ENCODE measurements at places on chromosomes 3 and 15.

GRCh38 chr3:112424394-112424793, 74.9 kb downstream of the BTLA start:
- DNase-seq: no peak

- no peak for DNase-seq
Observed at GRCh38 chr3:7876741-7877297, 624.8 kb upstream of the LMCD1 start.

- no peak for DNase-seq
Observed at GRCh38 chr3:121883507-121883906, 10.7 kb upstream of the SLC15A2 start.

DNA sequence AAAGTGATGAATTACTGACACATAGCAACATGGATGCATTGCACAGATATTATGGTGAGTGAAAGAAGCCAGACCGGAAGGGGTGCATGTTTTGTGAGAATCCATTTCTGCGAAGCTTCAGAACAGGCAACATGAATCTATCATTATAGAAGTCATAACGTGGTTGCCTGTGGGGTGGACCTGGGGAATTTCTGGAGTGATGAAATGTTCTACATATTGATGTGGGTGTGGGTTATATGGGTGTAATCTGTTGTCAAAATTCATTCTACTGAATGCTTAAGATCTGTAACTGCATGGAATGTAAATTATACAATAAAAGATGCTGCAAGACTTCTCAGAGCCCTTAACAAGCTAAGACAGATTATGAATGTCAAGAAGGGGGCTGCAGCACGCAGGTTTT, 25.2 kb upstream of the TSPAN3 start:
- no peak for DNase-seq

DNA sequence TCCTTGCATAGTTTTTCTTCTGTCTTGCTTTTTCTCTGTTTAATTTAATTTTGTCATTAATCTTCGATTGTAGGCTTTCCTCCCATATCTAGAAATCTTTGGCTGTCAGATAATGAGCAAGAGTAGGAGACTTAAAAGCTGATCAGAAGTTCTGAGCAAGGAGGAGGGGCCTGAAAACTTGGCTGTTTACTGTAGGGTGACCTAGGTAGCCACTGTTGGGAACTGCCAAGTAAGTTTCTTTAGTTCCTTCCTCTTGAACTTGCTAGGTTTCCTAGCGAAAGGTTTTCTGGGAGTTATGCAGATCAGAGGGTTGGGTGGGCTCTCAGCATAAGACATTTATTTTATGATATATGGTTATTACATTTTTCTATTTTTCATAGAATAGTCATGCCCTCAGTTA, 14.5 kb downstream of the ALPK3 start:
- no peak for DNase-seq

DNA sequence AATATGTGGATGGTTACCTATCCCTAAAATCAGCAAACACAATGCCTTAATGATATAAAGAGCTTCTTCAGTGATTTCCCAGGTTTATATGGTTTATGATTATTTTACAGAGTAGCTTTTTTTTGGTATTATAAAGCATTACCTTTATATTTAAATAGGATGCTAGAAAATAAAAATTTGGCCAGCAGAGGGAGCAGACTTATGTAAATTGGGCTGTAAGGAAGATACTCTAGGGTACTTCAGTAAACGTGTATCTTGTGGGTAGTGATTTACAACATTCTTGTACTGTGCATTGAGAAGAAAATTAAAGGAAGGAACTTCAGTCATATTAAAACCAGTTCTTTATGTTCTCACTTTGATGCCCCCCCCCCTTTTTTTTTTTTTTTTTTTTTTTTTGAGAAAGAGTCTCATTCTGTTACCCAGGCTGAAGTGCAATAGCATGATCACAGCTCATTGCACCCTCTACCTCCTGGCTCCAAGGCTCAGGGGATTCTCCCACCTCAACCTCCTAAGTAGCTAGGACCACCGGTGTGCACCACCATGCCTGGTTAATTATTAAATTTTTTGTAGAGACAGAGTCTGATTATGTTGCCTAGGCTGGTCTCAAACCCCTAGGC, 167.9 kb downstream of the BBX start:
- peak; percentile 26 for DNase-seq

DNA sequence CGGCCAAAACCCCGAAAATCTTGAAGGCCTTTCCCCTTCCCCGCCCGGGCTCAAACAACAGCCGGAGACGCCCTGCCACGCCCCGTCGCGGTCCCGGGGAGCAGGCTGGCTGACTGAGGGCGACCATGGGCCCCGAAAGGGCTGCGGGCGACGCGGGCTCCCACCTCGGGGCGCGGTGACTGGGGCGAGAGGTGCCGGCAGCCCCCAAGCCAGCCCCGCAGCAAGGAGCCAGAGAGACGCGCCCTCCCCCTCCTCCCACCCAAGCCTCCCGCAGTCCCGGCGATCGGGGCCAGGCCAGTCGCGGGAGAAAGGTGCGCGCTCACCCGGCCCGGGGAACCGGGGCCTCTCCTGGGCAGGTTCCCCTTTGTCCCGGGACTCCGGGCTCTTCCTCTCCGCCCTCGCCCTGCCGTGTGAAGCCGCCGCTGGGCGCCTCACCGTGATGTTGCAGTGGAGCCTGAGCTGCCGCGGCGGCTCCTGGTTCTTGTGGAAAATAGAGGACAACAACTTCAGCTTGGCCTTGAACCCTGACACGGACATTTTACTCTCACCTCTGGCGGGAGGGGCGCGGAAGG, 30.6 kb upstream of the ZSCAN2 start:
- no peak for DNase-seq

Data from GF-D8 (cell line).